ENCODE measurements at places on chromosomes 6 and 20.

DNA sequence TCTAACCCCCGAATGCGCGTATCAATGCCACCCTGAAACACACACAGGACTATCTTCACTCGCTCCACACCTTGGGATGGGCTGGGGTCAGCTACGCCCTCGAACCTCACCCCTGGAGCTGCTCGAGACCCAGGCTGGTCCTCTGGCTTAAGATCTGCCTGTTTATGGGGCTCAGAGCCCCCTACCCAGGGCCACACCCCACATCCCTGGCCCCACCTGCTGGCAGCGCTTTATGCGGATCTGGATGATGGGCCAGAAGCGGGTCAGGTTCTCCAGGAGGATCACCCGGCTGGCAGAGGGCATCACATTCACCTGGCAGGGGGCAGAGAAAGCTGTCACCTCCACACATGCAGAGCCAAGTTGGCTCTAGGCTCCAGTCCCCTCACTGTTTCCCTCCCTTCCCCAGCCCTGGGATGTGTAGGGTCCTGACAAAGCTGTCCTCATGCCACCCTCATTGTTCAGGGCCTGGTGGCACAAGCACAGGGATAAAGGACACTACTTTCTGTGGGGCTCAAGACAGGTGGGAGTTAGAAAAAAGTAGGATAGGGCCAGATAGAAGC is 8.2 kb downstream of the CUL7 start:
- no peak for DNase-seq

DNA sequence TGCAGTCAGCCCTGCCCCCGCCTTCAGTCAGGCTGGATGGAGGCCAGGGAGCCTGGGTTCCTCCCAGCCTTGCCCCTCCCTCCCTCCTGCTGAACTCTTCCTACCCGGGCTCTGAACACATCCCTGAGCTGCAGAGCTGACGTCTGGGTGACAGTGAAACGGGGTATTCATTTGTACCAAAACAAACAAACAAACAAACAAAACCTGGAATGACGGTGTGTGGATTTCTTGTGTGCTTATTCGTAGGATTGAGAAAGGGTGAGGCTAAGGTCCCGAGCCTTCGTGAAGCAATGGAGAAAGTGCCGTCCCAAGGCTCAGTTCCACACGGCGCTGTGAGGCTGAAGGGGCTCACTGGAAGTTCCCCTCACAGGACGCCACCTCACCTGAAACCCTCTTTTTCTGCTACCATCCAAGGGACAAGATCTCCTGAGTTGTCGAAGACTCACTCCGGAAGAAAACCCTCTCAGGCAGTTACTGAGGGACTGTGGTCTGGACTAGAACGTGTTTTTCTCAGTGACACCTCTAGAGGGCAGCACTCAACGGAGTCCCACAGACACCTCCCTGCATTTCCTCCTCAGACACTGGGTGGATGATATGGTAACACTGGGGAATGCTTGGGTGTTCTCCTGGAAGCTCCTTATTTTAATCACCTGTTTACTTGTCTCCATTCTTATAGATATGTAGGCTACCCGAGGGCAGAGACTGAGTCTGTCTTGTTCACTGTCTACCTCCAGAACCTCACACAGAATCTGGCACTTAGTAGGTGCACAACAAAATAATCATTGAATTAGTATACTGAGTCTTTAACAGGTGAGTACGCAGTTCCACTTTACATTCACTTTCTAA is 27.3 kb downstream of the GSTA3 start:
- peak; percentile 61 for DNase-seq

DNA sequence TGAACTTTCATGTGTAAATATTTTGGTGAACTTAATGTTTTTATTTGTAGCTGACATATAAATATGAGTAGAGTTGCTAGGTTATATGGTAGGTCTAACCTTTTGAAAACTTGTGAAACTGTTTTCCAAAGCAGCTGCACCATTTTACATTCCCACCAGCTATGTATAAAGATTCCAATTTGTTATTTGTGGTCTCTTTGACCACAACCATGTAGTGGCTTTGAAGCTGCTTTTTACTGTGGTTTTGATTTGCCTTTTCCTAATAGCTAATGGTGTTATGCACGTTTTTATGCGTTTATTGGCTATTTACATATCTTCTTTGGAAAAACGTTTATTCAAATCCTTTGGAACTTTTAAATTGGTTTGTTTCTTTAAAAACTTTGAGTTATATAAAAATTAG is 10.3 kb downstream of the CST3 start:
- DNase-seq = no peak

DNA sequence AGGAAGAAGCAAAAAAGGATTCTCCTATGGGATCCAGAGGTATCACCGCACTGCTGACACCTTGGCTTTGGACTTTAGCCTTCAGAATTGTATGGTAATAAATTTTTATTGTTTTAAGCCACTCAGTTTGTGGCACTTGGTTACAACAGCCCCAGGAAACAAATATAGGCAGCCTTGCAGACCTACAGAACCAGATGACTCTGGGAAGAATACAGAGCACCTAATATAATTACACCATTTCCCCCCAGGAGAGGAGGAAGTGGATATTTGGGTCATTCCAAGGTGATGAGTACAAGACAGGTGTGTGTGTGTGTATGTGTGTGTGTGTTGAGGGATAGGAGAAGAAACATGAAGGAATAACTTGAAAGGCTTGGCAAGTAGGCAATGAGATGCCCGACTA is 84.2 kb upstream of the ENPP5 start:
- no peak for DNase-seq

DNA sequence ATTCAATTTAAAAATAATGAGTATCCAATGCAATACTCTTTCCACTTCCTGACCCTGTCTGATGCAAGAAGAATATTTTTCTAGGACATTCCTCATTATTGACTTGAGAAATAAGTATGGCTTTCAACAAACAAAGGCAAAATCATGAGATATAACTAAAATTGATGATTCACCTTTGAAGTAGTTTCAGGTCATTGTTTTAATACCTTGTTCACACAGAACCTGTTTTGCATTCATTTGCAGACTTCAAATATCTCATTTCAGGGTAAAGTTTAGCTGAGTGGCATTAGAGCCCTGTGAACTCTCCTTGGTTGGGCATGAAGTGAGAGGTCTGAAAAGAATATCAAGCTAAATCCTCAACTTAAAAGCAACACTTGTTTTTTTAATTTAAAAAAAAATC is 309.2 kb downstream of the NRN1 start:
- no peak for DNase-seq

GRCh38 chr20:40966103-40966502 is 62.5 kb upstream of the TOP1 start:
- DNase-seq = peak; percentile 43

- no peak for DNase-seq
These were observed 151.5 kb upstream of the LRFN2 start for GRCh38 chr6:40738551-40739193.

DNA sequence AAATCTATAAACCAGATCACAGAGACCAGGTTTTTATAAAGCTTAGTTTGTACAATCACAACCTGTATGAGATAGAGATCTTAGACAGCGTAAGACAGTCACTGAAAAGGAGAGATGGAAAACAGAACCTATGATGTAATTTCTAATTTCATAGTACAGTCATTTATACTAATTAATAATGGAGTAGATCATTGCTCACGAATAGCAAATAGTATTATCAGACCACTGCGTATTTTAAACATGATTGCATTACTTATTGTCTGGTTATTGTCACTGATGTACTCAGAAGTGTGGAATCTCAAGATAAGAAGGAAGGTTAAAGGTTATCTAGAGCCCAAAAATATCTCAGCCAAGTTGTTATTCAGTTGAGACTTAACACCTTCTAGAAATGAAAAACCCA is 115.6 kb downstream of the KHDC1L start:
- no peak for DNase-seq

DNA sequence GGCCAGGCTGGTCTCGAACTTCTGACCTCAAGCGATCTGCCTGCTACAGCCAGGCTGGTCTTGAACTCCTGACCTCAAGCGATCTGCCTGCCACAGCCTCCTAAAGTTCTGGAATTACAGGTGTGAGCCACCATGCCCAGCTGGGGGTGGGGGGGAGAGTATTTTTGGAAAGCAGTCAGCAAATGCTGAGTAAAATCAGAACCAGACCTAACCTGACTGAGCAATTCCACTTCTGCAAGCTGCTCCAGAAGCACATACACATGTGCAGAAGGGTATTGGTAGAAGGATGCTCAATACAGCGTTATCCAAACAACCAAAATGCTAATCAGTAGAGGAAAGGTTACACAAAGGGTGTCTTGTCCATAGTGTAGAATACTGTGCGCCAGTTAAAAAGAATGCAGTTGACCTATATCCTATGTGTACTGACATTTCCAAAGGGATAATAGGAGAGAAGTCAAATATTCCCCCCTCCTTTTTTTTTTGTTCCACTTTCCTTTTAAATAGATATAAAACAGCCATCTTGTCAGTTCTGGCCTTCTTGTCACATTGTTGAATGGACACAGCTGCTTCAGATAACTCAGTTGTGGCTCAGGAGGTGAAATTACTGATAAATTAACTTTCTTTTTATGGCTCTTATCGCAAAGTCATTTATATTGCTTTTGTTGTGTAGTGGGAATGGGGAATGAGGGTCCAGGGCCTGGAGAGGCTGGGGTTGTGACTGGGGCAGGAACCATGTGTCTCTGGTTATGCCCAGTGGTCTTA is 74.6 kb downstream of the DTD1 start:
- DNase-seq = no peak

GRCh38 chr6:11427723-11428245 is 109.8 kb upstream of the TMEM170B start:
- DNase-seq = no peak

DNA sequence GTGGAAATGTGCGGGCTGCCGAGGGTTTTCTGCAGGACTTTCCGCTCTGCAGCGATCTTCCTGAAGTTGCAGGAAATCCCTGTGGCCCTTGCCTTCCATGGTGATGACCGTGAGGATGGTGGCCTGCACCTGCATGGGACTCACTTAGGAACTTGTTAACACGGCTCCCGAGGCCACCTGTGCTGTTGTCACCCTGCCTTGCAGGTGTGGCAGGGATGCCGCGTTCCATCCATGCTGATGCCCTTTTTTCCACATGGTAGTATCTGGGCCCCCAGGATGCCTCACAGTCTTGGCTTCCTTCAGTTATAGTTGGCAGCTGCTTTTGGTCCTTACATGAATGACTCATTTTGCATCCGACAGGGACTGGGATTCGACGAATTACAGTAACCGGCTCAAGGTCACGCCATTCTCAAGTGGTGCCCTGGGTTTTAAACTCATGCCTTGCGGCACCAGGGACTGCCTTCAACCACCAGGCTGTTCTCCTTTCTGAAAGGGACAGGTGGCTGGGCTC is 37.2 kb downstream of the SYNJ2 start:
- DNase-seq = no peak

DNA sequence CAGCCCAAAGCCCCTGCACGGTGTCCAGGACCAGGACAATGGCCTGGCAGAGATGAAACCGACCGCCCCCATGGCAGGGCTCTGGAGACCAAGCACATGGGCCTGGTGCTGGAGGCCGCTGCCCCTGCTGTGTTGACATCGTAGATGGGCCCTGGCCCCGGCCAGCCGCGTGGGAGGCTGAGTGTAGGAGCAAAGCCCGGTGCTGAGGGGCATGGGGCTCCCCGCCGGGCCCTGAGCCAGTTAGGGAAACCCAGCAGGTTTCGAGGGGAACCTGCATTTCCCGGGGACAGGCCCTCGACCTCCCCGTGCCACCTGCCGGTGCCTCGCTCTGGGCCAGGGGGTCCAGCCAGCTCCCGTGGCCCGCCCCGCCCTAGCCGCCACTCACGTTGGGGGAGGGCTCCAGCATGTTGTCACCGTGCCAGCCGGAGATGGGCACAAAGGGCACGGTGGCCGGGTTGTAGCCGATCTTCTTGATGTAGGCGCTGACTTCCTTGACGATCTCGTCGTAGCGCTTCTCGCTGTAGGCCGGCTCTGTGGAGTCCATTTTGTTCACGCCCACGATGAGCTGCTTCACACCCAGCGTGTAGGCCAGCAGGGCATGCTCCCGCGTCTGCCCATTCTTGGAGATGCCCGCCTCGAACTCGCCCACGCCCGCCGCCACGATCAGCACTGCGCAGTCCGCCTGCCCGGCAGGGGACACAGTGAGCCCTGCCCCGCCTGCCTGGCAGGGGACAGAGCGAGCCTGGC is 4.3 kb downstream of the EEF1A2 start:
- DNase-seq = no peak

- DNase-seq = peak; percentile 28
These were observed 76.4 kb upstream of the RNF24 start for GRCh38 chr20:4091490-4092479.

GRCh38 chr20:1225783-1226654 is at the start of gene RAD21L1:
RAD21L1 (plus strand) TSS chr20:1226044; CDS start chr20:1228454, 2,410 bp downstream.
- DNase-seq = peak; percentile 70

GRCh38 chr20:15610787-15611186 is 962.5 kb downstream of the KIF16B start:
- DNase-seq = no peak

- DNase-seq = no peak
These were observed 240.9 kb downstream of the PHACTR1 start for GRCh38 chr6:12957321-12958051.

GRCh38 chr6:74765486-74765885 is 440.4 kb downstream of the COL12A1 start:
- no peak for DNase-seq

DNA sequence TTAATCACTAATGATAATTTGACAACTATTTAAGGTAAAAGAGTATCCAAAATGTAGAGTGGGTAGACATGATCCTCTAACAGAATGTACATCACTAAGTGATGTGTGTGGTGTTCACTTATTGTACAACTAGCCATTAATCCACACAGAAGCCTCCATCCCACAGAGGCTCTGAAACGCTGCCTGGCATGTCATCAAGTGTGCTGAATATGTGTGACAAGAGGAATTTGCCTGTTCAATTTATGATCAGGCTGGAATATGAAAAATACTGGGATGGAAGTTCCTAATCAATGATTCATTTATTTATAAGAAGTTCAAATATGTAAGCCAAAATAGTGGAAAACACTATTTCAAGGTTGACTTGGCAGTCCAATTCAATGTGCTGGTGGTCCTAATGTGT is 72.4 kb downstream of the BACH2 start:
- DNase-seq = no peak

DNA sequence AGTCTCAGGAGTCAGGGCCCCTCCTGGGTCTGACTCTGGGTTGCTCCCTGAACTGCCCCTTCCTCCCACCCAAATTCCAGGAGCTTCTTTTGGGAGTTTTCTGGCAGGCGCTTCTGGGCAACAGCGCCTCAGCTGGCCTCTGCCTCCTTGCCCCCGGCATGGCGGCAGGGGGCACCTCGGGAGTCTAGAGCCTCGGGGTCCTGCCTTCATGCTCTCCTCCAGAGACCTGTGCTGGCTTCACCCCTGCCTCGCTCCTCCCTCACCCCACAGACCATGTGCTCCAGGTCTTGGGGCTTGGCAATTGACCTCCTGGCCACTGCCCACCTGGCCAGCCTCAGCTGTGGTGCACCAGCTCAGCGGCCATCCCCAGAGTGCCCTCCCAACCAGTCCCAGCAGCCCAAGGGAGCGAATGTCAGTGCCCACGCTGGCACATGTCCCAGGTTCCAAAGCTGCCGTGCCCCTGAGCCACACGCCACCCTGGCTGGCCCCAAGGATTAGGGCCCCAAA is 43.4 kb downstream of the SRC start:
- DNase-seq = no peak

- no peak for DNase-seq
These were observed 60.5 kb downstream of the EYS start for GRCh38 chr6:65646544-65646943.

Measured in CD4-positive, alpha-beta T cell treated with Interferon gamma for 1 hour (primary cell).